ENCODE measurements at places on chromosomes 3 and 15.

DNA sequence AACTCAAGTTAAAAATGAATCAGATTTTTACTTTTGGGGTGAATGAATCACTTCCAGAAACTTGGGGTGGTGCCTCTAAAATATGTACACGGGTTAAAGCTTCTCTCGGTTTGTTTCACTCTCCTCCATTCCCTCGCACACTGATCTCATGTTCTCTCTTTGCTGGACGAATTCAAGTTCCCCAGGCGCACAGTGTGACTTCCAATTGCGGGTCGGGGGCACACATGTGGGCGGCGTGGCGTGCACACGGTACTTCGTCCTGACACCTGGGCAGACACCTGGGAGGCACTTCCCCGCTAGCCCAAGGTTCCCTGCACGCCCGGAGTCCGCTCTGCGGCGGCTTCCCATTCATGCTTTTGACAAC lies 692 bp downstream of the SCAANT1 start:
- no peak for DNase-seq

DNA sequence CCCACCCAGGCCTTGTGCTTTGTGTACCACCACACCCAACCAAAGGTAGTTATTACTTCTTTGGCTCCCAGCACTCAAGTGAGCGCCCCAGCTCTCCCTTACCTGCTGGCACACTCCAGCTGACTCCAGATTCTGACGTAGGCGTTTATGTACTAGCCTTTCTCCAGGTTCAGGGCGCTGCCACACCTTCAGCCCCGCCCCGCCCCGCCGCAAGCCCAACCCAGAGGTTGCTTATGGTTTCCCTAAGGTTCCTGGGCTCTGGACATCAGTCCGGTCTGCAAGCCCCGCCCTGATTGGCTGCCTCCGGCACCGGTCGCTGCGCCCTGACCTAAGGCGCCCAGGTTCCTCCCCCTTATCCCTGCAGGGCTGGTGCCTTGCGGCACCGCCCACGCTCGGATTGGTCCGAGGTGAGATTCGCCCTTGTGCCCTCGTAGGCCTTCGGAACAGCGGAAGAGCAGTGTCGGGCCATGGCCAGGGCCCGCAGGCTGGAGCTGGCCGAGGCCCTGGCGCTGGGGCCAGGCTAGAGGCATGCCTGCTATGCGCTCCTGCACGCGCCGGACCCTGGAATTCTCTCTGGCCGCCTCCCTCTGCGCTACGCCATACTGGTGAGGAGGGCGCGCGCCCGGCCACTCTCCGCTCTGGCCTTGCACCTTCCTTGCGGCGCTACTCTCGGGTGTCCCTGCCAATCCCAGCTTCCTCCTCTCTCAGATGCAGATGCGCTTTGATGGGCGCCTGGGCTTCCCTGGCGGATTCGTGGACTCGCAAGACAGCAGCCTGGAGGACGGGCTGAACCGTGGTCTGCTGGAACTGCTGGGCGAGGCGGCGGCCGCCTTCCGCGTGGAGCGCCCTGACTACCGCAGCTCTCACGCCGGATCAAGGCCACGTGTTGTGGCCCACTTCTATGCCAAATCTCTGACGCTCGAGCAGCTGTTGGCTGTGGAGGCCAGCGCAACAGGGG lies 19.8 kb upstream of the NUDT16 start:
- peak; percentile 67 for DNase-seq

DNA sequence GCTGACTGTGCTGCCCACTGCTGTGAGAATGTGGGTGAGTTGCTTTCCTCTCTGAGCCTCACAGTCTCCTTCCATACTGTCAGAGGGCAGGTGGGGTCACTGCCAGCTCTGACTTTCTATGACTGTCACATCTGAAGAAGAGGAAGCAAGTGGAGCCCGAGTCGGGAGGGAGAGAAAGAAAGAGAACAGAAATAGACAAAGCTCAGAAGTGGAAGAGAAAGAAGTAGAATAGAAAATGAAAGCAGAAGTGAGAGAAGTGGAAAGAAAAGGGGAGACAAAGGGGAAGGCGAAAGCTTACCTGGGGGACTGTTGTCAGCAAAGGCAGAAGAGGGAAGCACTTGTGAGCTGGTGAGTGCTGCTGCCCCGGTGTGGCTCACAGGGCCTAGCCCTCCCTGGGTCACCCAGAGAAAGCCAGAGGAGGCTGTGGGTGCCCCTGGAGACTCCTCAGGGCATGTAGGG lies 57.9 kb downstream of the EPHB1 start:
- DNase-seq, result no peak

GRCh38 chr3:104596551-104596950 lies 770.2 kb upstream of the ALCAM start:
- peak; percentile 15 for DNase-seq

DNA sequence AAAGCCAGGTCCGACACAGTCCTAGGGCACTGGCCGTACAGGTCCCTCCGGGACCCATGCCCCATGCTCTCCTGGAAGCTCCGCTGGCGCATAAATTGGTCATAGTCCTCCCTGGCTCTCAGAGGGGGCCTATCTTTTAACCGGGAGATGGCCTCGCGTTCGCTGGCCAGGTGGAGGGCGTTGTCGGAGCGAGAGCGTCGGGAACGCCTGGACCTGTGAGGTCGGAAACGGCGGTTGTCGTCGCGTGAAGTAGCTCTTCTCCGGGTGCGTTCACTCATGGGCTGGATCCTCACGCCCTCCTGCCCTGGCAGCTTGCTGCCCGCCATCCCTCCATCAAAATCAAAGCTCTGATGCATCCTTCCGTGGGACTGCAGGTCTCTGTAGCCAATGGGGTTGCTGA lies 76.0 kb upstream of the PSMD6 start:
- DNase-seq, result no peak

- no peak for DNase-seq
These were observed 65.4 kb downstream of the SERP1 start for GRCh38 chr3:150480877-150481276.

DNA sequence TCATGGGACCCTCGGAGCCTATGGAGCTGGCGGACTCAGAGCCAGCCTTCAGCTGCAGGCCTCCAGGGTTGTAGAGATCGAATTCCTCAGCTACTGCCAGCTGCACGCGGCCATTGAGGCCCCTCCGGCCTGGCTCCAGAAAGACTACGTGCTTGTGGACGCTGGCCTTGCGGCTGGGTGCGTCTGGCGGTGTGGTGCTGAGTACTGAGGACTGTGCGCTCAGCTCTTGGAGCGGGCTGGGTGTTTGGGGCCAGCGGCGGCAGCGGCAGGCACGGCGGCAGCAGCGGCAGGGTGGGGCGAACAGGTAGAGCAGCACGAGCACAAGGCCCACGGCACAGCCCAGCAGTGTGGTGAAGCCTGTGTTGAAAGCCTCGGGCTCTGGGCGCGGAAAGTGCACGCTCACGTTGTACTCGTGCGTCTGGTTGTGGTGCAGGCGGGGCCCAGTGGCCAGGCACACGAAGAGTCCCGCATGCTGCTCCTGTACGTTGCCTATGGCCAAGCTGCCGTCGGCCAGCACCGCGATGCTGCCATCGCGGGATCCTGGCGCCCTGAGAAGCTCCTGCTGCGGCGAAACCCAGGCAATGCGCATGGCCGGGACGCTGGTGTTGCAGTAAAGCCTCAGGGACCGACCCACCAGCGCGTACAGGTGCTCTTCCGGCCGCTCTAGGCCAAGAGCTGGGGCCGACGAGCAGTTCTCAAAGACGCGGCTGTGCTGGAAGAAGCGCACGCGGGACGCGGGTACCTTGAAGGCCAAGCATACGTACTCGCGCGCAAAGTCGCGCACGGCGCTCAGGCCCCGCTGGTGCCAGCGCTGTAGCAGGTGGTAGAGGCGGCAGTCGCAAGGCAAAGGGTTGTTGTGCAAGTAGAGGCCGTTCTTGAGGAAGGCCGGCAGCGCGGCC lies 1.3 kb downstream of the AMIGO3 start:
- no peak for DNase-seq

DNA sequence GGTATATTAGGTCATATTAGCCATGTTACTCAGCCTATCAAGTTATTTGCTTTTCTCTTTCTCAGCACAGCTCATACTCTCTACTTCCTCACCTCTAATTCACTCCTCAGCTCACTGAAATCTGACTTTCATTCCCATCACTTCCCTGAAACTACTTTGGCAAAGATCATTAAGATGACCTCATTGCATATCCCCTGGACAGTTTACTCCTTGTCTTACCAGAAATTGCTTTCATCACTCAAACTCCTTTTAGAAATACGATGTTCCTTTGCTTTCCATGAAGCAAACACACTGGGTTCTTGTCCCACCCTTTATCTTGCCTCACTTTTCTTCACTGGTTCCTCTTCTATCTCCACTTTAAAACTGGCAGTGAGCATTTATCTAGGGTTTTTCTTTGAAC lies 354.4 kb downstream of the TUSC7 start:
- no peak for DNase-seq

DNA sequence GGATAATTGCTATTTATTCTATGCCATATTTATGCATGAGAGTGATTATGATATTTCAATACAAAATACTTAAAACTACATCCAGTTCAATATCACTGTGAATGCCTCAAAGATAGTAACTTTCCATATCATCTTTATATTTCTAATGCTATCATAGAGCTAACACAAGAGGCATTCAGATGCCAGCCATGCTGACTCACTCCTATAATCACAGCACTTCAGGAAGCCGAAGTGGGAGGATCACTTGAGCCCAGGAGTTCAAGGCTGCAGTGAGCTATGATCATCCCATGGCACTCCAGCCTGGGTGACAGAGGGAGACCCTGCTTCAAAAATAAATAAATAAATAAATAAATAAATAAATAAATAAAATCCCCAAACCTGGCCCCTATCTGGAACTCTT lies 498.7 kb downstream of the EPHA3 start:
- no peak for DNase-seq

- DNase-seq, result no peak
These were observed 869.4 kb downstream of the NAALADL2 start for GRCh38 chr3:175728566-175728965.

GRCh38 chr3:111577798-111578685 lies 17.1 kb downstream of the ZBED2 start:
- no peak for DNase-seq

- DNase-seq, result no peak
These were observed 4.3 kb upstream of the MTFMT start for GRCh38 chr15:65033659-65034269.

DNA sequence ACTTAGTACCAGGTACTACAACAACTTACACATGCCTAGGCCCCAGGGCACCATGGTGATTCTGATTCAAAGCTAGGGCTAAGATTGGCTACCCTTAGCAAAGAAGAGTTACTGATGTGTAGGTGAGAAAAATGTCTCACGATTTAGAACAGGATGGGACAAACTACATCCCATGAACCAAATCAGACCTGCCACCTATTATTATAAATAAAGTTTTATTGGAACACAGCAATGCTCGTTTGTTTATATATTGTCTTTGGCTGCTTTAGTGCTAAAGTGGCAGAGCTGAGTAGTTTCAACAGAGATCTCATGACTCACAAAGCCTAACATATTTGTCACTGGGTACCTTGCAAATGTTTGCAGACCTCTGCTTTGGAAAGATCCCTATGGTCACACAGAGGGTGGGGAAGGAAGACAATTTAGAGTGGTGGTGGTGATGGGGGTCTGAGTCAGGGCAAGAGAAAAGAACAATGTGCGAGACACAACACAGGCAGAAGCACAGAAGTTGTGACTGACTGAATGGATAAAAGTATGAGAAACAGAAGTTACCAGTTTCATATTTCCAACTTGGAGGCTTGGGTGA lies 770.6 kb upstream of the CFAP20DC start:
- DNase-seq, result no peak

GRCh38 chr15:44722011-44722410 lies 10.7 kb downstream of the B2M start:
- no peak for DNase-seq

DNA sequence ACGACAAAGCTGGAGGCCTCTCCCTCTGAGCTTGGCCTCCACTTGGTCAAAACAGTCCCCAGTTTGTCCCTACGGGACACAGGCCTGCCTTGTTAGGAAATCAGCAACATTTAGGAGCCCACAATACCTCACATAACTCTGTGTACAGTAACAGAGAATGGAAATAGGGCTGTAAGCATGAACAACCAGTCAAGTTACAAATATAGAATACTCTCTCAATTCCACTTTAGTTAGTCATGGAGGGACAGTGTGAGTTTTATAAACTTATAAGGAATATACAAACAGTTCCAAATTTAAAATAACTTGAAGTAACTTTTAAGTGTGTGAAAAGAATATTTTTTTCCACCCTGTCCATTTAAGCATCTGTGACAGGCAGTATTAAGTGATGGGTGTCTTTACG lies 129.4 kb downstream of the PGPEP1L start:
- no peak for DNase-seq

DNA sequence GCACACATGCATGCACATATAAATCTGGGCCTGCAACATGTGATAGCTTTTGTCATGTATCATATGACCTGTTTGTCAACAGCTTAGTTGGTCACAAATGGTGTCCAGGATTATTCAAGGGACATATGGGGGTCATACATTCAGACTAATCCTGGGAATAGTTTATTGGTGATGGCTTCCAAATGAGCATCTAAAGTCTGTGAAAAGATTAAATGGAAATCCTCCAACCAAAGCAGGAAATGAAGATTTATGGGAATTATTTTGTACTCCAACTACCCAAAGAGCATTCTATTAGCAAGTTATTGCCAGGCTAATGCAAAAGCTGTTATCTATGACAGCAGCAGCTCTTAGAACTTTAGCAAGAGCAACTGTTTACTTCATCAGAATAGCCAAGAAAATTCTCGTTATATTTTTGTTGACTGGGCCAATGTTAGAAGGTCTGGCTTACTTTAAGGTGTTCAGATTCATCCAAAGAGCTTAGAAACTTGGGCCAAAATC lies 7.1 kb downstream of the FSTL1 start:
- no peak for DNase-seq

- no peak for DNase-seq
These were observed 73.4 kb downstream of the ULK4 start for GRCh38 chr3:41888368-41889076.

GRCh38 chr3:78659386-78659987 lies 1108.3 kb downstream of the ROBO1 start:
- DNase-seq, result no peak

GRCh38 chr3:25573386-25574171 lies 91.1 kb downstream of the TOP2B start:
- DNase-seq, result no peak

DNA sequence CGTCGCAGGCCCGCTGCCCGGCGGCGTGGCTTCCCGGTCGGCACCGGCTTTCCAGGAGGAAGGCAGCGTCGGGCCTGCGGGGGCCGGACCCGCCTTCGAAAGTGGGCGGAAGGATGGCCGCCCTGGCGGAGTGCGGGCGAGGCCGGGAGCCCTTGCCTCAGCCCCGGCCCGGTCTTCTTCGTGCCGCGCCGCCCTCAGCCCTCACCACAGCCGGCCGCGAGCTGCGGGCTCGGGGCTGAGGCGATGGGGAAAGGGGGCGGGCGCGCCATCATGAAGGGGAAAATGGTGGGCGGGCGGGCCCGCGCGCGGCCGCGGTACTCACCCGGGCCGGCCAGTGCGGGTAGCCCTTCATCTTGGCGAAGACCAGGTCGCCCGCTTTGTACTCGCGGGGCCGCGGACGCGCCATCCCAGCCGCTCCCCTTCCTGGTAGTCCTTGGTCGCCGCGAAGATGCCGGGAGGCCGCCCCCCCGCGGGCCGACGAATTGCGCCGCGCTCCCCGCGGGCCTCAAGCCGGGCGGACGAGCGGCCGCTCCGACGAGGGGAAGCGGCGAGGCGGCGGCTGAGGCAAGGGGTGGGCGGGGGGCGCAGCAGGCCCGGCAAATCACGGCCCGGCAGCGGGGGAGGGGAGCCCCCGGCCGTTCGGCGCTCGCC lies 489 bp downstream of the HDGFL3 start:
- no peak for DNase-seq

All from Panc1 (cell line).